ENCODE measurements at places on chromosomes 4 and X. TPM values are rescaled to one million over a fixed set of nuclear protein-coding genes. Genes with fewer than 3 reads are reported as not detected.

DNA sequence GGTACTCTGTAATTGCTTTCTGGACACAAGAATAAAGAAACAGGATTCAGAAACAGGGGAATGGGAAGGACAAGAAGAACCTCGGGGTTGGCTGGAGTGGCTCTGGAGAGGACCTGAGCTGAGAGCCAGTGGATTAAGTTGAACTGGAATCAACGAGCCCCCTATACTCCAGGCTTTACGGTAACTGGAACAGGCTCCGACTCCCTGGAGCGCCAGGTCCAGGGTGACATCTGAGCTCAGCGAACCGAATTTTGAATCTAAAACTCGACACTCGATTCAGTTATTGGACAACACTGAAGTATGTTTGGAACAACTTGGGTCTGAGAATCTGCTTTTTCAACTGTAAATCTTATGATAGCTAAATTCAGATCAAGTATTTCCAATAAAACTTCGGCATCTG, 23.9 kb downstream of the HMX1 start:
- DNase-seq, result no peak

DNA sequence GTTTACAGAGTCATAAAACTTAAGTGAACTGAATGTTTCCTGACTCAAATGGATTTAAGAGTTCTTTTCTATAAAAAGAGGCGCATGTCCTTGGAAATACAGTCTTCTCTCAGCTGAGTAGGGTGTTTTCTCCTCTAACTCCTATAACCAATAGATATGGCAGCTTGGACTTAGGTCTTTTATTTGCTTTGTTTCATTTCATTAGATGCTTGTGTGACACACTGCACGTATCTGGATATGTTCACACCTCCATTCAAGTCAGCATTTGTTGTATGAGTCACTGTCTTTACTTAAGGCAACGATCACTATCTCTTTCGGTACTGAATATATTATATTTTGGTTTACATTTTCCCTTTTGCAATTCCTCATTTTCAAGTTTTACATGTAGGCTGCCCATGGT, 136.6 kb downstream of the ARSF start:
- DNase-seq, result no peak

The PALLD gene
- 19.3 TPM for total RNA-seq

GRCh38 chr4:18020145-18020670, 1.3 kb downstream of the LCORL start:
- DNase-seq, result no peak

DNA sequence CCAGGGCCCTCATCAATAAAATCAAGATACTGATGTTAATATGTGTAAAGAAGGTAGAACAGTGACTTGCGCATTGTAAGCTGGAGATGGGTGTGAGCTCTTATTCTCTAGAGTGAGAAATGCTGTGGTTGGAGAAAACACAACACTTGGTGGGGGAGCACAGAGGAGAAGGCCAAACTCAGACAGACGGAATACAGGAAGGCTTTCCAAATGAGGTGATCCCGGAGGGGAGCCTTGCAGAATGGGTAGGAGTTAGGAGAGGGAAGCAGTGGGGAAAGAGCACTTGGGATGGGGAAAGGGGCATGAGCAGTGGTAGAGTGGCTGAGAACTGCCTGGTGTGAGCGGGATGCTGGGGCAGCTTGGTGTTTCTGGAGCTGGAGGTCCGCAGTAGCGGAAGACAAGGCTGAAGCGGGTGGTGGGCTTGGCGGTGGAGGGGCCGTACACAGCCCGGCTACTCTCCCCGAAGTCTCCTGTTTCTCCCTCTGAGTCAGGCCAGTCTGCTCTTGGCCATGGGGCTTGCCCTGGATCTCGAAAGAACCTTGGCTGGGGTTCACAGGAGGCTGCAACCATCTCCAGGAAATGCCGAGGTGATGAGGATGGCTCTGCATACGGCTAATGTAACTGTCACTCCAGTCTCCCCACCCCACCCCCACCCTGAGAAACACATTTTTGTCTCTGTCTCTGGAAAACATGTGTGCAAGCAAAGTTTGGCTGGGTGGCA, 11.3 kb upstream of the PLAC1 start:
- no peak for DNase-seq
